ENCODE measurements at places on chromosomes 3 and 15.

DNA sequence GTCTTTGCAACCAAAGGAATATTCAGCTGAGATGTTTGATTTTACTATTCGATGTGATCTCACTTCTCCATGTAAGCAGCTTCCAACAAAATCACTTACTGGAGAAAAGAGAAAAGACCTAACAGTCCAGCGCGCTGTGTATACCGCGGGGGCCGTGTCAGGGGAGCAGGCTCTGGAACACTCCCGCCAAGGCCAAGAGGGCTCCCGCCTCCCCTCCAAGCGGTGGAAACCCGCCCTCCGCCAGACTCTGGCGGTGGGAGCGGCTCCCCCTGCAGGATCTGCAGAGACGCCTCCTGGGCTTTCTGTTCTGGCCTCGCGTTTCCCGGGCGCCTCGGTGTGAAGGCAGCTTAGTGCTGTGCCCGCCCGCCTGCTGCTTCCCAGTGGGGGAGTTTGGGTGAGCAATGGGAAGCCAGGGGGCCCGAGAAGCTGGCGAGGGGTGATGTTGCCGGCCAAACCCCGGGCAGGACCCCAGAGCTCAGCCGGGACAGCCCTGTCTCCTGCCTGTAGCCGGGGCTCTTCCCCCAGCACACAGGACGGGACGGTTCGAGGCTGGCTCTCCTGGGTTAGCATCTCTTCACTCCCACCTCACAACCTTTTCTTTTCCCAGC lies 36.3 kb downstream of the CHST14 start:
- DNase-seq: peak; percentile 84

DNA sequence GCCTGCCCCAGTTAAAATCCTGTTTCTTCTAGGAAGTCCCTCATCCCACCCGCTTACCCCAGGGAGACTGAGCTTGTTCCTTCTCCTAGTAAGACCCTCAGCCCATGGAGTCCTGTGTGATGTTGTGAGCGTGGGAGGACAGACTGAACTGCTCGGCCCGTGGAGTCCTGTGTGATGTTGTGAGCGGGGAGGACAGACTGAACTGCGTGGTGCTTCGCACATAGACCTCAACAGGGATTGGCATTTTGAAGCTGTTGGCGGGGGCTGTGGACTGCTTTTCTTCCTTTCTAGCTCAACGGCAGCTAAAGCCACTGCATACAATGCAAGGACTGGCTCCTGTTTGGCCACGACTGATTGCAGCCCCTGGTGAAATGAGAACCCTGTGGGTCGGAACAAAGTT lies 1.6 kb upstream of the SPTBN5 start:
- no peak for DNase-seq

DNA sequence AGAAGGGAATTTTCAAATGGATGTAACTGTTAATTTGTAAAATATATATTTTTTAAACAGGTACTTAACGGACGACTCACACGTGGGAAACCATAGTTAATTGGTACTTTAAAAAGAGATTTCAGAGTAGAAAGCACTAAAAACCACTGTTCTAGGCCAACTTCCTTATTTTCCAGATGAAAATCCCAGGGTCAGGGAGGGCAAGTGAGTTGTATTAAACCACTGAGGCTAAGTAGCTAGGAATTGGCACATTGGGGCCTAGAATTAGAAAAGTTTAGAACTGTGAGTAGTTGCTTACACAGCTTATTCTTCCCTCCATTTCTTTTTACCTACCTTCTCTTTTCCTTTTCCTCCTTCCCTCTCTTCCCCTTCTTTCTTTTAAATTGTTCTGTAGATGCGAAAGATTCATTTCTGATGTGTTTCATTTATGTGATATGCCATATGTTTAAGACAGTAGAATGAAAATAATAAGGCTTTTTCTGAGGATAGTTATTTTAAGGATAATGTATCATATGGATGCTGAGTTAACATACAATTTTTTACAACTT lies 4.1 kb upstream of the UTS2B start:
- peak; percentile 22 for DNase-seq

DNA sequence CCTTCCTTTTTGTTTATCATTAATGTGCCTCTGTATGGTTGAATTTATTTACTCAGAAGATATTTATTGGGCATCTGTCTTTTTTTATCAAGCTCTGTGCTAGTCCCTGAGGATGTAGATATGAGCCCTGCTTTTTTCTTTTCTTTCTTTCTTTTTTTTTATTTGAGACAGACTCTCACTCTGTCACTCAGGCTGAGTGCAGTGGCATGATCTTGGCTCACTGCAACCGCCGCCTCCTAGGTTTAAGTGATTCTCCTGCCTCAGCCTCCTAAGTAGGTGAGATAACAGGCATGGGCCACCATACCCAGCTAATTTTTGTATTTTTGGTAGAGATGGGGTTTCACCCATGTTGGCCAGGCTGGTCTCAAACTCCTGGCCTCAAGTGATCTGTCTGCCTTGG lies 58.5 kb downstream of the MBNL1 start:
- no peak for DNase-seq

GRCh38 chr3:51156147-51156546 lies 228.9 kb upstream of the MANF start:
- no peak for DNase-seq

DNA sequence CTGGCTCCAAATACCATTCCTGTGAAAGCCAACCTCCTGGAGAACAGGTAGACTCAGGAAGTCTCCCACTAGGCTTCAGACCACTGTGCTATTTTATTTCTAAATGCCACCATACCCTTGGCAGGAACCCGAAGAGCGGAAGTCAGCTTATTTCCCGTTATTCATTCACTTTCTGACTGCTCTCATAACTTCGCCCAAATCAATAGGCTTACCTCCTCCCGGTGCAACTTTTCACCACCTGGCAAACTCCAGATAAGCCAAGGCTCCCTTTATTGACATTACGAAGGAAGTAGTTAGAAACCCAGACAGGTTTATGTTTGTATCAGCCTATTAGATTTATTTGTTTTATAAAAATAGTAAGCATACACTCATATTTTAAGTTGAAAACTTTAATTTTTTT lies 3.3 kb upstream of the CCDC54 start:
- no peak for DNase-seq

- no peak for DNase-seq
Observed at GRCh38 chr3:45933591-45933990, 9.7 kb upstream of the CXCR6 start.

DNA sequence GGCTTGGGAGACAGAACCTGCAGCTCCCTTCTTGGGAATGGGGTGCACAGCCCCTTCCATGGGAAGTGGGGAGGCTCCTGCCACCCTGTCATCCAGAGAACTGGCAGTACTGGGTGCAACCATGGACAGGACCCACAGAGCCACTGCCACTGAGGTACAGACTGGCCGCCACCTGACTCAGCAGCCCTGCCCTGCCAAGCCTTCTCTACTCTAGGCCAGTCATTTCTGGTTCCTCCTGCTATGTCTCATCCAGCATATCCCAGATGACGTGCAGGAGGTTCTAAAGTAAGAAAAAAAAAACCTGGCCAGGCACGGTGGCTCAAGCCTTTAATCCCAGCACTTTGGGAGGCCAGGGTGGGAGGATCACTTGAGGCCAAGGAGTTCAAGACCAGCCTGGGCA lies 76.9 kb upstream of the RPL32 start:
- DNase-seq: no peak

- DNase-seq: peak; percentile 95
Observed at GRCh38 chr3:172106989-172107388, 67.6 kb downstream of the FNDC3B start.

GRCh38 chr15:36585774-36586173 lies 6.3 kb downstream of the CDIN1 start:
- DNase-seq: no peak

GRCh38 chr3:188975600-188976314 lies 196.0 kb upstream of the TPRG1 start:
- DNase-seq: no peak

- no peak for DNase-seq
Observed at GRCh38 chr3:5061218-5061569, 60.9 kb upstream of the ARL8B start.

GRCh38 chr15:40320931-40321371 lies 2.5 kb upstream of the INAFM2 start:
- DNase-seq: peak; percentile 73

DNA sequence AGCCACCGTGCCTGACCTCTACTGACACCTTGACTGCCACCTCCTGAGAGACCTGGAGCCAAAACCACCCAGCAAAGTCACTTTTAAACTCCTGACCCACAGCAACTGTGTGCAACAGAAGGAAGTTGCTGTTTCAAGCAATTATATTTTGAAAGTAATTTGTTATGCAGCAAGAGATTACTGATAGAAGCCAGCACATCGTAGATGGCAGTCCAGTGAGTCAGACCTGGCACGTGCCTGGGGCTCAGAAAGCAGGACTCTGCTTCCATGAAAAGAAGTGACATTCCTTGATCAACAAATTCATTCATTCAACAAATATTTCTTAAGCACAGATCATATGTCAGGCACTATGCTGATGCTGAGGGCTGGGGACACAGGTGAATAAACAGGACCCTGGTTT lies 5.7 kb upstream of the CSPG4 start:
- DNase-seq: no peak

DNA sequence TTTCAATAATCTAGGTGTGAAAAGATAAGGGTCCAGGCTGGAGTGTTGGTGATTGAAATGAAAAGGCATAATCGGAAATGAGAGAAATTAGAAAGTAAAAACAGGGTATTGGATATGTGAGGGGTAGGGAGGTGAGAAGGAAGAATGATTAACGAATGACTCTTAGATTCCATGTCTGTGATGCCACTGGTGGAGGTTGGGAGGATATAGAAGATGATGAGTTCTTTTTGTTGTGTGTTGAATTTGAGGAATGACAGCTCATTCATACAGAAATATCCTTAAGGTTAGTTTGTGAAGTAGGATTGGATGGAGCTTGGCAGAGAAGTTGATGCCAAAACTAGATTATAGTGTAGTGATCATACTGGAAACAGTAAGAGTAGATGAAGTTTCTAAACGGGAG lies 72.2 kb upstream of the CCNL1 start:
- no peak for DNase-seq

- no peak for DNase-seq
Observed at GRCh38 chr15:60993008-60993407, 236.1 kb downstream of the RORA start.

- DNase-seq: no peak
Observed at GRCh38 chr3:21912711-21913110, 161.7 kb upstream of the ZNF385D start.

GRCh38 chr15:64776402-64776786 lies 1.0 kb upstream of the RBPMS2 start:
- no peak for DNase-seq

DNA sequence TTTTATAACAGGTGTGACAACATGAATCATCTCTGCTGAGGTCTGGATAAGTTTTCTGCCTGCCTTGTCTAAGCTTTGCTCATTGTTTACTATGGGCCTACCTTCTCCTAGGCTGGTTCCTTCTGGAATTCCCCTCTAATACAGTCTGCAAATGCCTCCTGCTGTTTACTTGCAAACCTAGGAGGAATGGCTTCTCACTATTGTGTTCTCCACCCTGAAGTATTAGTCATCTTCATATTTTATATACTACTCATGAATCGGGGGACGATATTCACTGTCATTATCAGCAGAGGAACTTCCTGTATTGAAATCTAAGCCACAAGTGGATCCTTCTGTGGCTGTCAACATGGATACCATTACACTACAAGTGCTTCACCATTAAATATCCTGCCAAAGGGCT lies 154.8 kb downstream of the PLCL2 start:
- peak; percentile 9 for DNase-seq

DNA sequence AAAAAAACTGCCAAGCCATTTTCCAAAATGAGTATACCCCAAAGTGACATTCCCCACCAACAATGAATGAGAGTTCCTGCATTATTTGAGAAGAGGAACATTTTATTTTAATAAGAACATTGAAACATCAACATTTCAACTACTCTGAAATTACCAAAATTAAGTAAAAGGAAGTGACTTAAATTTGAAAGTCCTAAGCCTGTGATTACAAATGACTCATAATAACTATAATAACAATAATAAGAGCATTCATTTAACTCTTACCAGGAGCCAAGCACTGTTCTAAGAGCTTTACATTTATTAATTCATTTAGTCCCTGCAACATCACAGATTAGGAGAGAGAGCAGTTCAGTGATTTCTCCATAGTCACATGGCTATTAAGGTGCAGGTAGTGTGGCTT lies 32.4 kb downstream of the LRRC28 start:
- no peak for DNase-seq

GRCh38 chr15:48603922-48604321 lies 41.6 kb downstream of the FBN1 start:
- DNase-seq: no peak

DNA sequence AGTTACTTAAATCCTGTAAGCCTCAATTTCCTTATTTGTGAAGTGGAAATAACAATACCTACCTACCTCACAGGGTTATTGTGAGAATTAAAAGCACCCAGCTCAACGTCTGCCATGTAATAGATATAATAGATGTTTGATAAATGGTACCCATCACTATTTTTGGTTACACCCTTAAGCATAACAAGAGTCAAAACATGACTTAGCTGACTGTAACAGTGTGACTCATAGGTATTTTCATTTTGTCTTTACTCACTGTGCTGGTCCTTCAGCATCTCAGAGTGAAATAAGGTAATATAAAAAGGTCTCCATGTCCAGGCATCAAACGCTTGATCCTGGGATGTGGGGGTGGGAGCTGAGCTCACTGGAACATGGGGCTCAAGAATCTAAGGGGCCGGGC lies 3.1 kb downstream of the CPLX3 start:
- no peak for DNase-seq

GRCh38 chr15:27787931-27788330 lies 311.2 kb downstream of the OCA2 start:
- no peak for DNase-seq

GRCh38 chr3:11245276-11245675 lies 26.9 kb upstream of the ATG7 start:
- DNase-seq: no peak

GRCh38 chr3:65935724-65936123 lies 103.0 kb downstream of the MAGI1 start:
- no peak for DNase-seq

DNA sequence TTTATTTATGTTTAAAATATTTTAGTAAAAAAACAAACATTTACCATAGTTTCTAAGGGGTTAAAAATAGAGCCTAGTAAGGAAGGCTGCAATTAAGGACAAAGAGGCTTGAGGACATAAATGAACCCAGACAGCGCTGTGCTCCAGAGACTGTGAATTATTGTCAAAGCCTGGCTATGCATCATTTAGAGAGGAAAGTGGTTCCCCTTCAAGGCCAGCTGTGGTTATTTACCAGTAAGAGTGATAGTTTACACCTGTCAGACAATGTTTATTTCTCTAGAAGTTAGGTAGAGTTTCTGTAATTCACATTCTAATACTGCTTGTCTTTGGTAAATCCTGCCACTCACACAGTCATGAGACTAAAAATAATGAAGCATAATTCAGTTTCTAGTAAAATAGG lies 32.4 kb upstream of the PIK3R4 start:
- no peak for DNase-seq

- DNase-seq: no peak
Observed at GRCh38 chr3:163684651-163685050, 1393.6 kb downstream of the SI start.
